ENCODE measurements at places on chromosomes 11 and 22.

DNA sequence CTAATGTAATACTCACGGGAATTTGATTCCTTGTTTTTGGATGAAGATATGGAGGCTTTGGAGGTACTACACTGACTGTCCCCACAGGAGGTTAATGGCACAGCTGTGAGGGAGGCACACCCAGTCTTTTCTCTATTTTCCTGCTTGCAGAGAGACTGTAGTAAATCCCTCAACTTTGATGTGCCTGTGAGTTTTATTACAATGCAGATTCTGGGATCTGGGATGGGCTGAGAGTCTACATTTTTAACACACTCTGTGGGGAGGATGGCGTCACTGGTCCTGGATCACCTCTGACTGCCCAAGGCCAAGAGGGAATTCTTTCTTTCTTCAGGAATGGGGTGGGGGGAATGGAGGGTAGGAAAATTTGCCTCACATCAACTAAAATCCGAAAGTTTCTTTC, 80.2 kb upstream of the NTM start:
- no peak for DNase-seq

DNA sequence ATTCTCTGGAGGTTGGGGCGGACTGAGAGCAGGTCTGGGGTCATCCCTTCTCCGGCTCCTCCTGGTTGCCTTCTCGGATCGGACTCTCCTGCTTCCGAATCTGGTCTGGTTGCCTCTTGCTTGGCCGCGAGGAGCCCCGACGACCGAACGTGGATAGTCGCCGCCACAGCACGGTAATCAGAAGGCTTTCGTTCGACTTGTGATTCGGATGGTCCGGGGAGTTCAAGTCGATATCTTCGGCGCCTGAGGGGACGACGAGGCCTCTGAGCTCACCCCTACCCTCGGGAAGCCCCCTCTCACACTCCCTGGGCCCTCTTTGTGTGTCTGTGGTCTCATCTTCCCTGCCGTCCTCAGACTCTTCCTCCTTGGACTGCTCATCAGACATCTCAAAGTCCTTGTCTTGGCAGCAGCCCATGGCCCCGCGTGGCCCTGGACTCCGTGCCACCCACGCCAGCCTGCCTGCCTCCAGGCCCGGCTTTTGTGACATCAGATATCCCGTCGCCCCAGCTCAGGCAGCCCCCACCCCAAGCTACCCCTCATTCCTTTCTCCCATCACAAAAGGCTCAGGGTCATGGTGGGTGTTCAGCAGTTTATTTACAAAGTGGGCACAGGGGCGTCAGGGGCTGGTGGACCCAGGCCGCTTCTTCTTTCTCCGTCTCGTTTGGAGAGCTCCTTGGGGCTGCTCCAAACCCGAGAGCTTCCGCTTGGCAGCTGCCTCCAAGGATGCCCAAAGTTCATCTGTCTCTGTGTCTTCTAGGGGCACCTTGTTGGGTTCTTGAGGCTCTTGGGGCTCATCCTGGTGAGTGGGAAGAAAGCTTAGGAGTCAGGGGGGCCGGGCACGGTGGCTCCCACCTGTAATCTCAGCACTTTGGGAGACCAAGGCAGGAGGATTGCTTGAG, at the start of gene TEX54:
TSS of gene TEX54 (minus strand) at position 506 of the 899 bp plus-strand sequence.
- no peak for DNase-seq

DNA sequence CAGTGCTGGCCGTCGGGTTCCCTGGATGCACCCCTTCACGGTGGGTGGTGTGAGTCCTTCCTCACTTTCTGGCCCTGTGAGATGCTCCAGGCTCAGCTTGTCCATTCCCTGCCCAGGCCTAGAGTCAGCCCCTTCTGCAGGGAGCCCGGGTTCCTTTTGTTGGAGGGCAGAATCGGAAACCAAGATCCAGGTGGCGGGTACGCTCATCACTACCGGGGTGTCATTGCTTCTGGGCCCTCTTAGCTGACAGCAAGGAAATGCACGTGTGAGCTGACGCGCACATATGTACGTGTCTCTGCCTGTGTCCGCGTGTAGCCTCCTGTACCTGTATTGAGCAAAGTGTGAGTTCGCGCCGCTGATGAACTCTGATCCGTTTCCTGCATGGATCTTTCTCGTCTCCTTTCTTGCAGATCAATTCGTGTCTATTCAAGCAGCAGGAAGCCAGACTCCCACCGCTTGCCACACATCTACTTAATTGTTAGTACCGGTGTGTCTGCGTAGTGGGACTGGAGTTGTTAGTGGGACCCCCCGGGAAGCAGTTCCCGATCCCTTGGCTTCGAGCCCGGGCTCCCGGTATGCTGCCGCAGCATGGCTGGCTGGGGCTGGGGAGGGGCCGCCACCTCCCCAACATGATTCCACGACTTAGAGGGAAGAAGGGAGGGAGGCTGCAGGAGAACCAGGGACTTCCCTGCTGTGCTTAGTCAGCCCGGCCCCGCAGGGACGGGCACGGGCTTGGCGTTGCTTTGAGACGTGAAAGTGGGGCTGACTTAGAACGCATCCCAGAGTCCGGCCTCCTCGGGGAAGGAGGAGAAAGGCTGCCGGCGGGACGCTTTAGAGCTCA, 35.9 kb upstream of the GRAMD4 start:
- DNase-seq = no peak

DNA sequence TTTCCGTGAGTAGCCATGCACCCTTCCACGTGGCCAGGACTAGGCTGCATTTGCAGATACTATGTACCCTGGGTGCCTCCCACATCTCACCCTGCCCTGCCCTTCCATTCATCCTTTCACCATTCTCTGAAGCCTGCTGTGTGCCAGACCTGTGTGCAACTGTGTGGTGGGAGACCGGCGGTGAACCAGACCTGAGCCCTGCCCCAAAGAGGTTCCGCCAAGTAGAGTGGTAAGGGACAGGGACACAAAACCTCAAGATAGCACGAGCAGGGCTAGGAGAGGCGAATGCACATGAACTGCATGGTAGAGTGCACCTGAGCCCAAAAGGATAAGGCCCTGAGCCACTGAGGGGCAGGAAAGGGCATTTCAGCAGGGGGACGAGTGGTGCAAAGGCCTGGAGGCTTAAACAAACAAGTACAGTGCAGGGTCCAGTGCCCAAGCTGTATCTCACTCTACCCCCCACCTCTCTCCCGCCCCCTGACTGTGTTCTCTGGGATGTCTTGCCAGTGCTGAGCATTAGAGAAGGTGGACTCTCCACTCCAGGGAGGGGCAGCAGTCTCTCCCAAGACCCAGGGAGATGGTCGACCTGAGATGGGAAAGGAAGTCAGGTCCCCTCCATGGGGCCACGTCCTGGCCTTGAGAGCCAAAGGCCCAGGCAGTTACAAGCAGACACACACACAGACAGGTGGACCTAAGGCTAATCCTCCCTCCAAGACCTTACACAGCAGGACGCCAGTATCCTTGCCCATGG, 14.1 kb upstream of the ARAP1 start:
- no peak for DNase-seq

DNA sequence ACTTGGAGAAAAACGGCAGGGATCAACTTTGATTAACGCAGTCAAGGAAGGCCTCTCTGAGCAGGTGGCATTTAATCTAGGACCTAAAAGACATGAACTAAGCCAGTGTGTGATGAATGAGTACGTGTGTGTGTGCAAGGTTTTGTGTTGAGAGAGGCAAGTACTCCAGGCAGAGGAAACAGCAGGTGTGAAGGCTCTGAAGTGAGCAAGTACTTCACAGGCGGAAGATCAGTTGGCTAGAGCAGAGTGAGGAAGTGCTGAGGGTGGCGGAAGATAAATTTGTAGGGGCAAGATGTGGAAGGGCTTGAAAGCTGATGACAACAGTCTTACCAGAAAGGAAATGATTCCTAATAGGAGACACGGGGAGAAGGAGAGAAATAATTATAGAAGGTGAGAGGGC, 6.8 kb downstream of the APIP start:
- DNase-seq = no peak
